ENCODE measurements at places on chromosomes 1 and 21.
A peak's percentile ranks its signal among the peaks of the same experiment; 100 is the strongest.

DNA sequence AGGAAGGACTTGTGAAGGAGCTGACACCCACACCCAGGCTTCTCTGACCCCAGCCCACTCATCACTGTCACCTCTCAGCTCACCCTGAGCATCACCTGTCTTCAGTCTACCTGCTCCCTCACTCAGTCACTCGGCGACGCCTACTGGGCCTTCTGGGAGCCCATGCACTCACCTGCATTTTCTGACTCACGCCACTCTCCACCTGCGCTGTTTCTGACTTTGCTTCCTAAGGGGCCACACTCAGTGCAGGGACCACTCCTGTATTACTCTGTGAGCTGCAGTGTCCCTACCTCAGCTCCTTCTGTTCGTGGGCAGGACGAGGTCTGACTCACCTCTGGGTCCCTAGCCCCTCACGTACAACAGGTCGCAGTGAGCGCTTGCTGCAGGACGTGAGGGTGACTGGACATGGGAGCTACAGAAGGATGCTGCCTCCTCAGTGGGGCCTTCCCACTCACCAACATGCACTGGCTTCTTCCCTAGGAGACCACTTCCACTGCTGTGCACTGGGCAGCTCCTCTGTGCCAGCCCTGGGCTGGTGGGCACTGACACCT, 102.3 kb downstream of the GLIS1 start:
- no peak for DNase-seq

DNA sequence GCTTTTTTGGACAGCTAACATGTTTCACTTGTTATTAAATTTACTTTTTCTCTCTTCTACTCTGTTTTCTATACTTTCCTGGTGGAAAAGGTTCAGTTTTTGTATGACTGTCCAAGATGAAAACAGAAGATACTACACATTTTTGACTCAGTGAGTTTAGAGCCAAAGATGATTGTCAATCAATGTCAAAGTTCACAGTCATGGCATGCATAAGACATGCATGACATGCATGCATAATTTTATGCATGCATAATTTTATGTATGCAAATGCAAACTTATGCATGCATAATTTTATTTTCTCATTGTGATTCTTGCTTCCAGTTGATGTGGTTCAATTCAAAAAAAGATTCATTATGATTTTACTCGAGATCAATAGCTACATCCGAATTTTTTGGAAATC, 48.1 kb upstream of the TMPRSS15 start:
- no peak for DNase-seq

DNA sequence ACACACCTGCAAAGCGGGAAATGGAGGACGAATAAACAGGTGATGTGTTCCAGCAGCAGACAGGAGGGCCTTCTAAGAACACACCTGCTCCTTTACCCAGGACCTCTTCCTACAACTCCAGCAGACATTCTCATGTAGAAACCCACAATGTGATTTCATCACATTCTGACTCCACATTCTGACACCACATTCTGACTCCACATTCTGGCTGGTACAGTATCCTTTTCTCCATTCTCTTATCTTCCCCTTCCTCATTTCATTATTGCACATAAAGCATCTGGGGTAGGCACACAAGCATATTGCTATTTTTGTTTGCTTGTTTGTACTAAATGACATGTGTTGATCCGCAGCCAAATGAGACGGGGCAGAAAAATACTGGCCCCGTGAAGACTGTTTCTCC, 3.6 kb upstream of the ZNF124 start:
- DNase-seq = no peak

DNA sequence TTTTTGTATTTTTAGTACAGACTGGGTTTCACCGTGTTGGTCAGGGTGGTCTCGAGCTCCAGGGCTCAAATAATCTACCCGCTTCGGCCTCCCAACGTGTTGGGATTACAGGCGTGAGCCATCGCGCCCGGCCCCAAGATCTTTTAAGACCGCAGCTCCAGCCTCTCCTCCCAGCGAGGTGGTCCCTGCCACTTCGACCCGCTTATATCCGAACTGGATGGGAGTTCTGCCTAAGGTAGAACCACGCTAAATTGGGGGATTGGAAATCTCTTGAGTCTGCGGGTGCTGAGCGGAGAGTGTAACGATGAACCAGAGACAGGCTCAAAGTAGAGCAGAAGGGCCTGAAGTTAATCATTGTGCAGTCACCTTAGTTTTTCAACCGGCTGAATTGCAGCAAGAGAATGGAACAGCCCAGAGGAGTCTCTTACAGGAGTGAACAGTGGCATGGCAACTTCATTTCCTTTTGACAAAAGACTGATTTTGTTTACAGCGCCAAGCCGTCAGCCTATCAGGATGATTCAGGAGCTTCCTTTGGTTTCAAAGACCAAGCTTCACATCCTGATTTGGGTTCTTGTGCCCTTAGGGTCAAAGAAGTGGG, 726 bp upstream of the CYB5R1 start:
- peak; percentile 39 for DNase-seq

DNA sequence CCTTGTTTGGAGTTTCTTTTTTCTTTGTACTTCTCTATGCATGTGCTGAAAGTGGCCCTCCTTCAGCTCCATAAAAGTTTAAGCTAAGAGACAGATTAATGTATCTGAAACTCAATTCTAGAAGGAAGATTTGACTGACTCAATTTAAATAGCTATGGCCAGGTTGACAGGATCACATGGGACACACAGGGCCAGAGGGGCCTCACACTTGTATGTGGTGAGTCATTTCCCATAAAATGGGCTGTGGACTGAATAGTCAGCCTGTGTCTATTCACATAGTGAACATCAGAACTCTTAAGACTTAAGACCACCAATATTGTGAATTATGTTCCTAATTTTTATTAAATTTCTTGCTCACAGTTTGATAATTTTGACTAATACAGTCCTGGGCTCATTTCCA, 45.7 kb upstream of the DEPDC1 start:
- DNase-seq = no peak

- DNase-seq = no peak
These were observed 70.6 kb downstream of the GATAD2B start for GRCh38 chr1:153852170-153852569.

GRCh38 chr1:53559854-53560580, 100.8 kb downstream of the DMRTB1 start:
- no peak for DNase-seq

DNA sequence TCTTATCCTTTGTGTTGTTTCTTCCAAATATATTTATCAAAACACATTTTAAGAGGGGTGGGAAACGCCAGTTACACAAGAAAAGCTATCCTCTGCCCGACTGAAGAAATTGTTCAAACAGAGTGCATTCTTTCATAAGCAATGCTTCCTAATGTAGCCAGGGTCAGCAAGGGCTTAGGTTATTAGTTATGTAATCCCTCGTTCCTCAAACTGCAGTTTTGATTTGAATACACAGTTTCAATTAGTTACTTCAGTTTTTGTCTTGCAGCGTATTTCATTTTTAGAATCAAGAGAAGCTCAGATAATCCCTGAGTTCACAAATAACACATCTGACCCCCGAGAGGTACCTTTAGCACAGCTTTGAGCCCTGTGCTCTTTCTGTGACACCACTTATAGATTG, 141.7 kb upstream of the NRIP1 start:
- DNase-seq = peak; percentile 20

GRCh38 chr1:187032316-187032981, 203.7 kb downstream of the PLA2G4A start:
- no peak for DNase-seq

DNA sequence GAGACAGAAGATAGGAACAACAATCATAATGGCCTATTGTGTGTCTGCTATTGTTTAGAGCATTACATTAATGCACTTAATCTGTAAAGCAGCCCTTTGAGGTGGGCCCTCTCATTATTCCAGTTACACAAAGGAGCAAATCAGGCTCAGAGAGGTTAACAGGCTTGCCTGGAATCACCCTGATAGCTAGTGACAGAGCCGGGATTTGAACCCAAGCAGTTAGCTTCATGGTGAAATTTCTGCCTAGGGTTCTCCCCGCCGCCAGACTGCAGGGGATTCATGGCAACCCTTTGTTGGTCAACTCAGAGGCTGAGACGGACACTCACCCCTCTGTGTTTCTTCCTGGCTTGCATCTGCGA, 7.1 kb downstream of the HEYL start:
- DNase-seq = no peak

- DNase-seq = no peak
These were observed 55.7 kb downstream of the NID1 start for GRCh38 chr1:236009191-236009590.

DNA sequence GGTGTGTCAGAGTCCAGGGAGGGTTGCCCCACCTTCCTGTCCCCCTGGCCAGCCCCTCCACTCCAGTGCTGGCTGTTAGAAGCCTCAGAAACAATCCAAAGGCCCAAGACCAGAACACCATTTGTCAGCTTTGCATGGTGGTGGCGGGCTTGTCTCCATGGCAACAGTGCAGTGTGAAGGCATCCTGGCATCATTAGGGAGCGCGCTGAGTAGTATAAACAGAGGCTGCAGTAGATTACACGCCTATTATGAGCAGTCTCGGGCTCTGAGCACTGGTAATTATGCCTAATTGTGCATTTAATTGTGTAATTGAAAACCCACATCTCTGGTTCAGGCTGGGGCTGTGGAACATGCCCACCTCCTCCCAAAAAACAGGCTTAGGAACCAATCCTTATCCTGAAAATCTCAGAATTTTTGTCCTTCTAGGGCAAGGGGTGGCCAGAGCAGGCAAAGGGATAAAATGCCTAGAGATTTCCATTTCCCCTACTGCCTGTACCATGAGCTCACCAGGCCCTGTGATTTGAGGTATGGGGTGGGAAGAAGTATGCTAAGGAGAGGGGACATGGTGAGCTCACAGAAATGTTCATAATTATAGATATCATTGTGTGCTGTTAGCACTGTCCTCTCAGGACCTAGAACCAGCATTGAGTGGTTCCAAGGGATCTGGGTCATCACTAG, 11.7 kb downstream of the NKAIN1 start:
- no peak for DNase-seq

DNA sequence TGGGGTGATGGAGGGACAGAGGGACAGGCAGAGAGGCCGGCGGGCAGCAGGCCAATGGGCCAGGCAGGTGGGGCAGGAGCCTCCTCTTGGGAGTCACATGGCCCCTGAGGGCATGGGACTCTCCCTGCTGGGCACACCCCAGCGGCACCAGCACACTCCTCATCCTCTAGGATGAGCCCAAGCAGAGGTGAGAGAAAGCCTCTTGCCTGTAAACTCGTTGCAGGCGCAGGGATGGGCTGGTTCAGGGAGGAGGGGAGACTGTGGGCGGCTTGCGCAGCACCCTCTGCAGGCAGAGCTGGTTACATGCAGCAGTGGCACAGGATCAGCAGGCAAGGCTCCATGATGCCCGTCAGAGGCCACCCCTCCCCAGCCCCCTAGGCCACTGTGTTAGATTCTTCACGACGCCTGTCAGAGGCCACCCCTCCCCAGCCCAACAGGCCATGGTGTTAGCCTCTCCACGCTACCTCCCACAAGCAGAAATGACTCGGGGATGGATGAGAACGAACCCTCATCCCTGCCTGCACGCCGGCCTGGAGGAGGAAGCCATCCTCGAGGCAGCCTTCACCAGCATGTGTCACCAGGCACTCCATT, 209.7 kb upstream of the VAMP3 start:
- no peak for DNase-seq

DNA sequence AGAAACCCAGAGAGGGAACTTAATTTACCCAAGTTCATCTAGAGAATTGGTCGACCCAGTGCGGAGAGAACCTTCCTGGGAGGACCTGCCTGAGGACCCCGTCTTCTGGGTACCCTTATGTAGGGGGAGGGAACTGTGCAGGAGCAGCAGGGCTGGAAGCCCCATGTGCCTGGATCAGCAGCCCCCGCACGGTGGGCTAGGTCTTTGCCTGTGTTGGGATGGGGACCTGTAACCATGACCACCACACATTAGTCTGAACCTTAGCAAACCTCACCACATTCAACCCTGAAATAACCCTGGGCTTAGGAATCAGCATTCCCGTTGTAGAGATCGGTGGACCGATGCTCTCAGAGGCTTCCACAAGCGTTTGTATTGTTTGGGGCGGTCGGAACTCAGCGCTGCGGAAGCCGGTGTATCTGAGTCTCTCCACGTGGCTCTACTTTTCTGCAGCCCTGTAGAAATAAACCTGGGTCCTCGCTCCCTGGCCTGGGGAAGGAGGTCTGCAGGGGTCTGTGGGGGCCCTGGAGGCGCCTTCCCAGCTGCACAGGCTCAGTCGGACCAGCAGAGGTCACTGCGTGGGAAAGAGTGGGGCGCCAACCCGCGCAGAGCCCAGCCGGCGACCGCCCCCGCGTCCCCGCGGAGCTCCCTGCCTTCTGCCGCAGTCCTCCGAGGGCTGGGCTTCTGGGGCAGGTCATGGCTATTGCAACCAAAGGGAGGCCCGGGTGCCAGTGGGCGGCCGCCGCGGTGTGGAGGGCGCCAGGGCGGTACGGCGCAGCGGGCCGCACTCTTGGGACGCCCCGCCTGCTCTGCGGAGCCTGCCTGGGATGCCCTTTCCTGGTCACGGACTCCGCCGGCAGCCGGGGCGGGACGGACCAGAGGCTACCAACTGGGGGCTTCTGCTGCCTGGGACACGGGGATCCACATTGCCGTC, 36.2 kb upstream of the KCNA10 start:
- DNase-seq = peak; percentile 69

- DNase-seq = no peak
These were observed 2.7 kb upstream of the HMGN2 start for GRCh38 chr1:26469558-26469957.

GRCh38 chr1:192927496-192927895, 118.7 kb downstream of the RGS2 start:
- DNase-seq = no peak

GRCh38 chr1:150813028-150813707, 5.1 kb upstream of the CTSK start:
- peak; percentile 13 for DNase-seq

- DNase-seq = no peak
These were observed 1.8 kb upstream of the TTC34 start for GRCh38 chr1:2803086-2803930.

GRCh38 chr1:226309398-226310244, 657 bp upstream of the LIN9 start:
- DNase-seq = no peak

DNA sequence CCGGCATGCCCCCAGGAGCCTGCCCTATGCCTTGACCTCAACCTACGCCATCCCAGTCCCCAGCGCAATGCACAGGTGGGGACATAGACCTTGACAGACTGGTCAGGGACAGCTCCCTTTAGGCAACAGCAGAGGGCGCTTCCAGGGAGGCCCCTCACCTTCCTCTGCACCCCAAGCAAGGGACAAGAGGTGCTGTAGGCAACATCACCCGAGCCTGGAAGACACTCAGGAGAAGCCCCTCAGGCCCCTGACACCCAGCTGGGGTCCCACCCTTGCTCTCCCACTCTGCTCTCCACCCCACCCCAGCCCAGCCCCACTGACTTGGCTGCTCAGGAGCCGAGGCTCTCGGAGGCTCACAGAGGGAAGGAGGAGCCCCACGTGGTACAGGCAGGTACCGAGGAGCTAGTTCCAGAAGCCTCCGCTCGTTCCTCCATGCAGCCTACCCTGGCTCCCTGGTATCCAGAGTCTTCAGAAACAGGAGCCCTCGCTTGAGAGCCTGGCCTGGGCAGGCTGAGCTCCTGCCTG, 2.4 kb upstream of the WNT3A start:
- DNase-seq = no peak
